ENCODE measurements at places on chromosomes 2 and 18.

DNA sequence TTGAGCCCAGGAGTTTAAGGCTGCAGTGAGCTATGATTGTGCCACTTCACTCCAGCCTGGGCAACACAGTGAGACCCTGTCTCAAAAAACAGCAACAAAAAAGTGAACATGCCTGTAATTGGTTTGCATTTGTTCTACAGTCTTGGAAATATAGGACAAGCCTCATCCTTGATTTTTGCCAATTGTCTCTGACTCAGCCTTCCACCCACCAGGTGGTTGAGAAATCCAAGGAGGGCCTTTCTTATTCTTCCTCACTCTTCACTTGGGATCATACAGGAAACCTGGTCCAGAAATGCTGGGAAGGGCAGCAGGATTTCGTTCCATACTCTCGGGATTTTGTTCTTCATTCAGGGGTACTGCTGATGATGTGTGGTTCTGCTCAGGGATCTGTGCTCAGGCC lies 94.6 kb downstream of the CDC42EP3 start:
- DNase-seq: no peak

GRCh38 chr18:78352910-78353309 lies 626.7 kb upstream of the SALL3 start:
- DNase-seq: no peak

GRCh38 chr2:187155476-187155875 lies 292.6 kb downstream of the CALCRL start:
- no peak for DNase-seq

DNA sequence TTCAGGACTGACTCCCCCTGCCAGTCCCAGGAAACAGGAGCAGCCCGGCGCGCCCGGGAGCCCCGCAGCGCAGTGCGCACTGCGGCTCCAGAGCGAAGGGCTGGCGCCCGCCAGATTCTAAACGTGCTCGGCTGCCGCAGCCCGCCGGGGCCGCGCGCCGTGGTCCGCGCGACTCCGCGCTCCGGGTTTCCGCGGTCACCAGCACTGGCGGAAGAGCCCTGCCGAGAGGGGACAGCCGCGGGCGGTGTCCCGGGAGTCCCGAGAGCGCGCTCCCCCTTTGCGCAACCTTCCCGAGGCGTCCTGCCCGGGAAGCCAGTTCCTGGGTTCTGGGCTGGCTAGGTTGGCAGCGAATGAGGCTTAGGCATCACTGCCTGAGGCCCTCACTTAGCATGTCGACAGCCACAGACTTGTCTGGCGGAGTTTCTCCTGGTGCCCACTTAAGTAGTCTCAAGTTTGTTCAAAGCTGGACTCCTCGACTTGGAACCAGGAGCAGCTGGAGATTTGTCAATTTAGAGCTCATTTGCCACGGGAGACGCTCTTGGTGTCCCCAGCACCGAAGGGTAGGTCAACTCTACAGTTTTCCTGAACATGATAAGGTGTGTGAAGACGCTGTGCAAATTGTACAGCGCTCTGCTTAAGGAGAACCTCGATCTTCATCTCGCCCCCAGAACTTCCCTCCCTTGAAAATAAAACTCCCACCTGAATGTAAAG lies 1.5 kb upstream of the VSNL1 start:
- DNase-seq: peak; percentile 78

DNA sequence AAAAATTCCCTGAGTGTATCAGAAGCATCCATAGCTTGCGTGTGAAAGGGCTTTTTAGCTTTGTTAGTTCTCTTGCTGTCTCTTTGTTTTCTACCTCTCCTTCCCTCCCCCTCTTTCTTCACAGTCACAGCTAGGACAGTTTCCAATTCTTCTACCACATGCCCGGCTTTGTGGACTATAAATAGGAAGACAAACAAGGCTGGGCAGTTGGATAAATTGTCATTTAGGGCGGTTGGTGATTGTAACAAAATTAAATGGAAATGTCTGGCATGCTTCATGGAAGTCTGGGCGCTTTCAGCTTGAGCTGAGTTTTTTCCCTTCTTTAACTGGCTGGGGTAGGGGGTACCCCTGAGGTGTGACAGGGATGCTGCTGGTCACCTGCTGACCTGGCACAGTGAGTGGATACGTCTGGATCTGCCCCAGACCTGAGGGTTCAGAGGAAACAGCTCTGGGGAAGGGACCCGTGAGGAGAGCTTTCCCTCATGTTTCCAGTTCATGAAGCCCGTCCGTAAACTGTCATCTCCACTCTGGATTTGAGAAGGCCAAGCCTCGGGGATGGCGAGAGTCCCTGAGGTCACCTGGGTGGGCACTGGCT lies 29.0 kb upstream of the GIGYF2 start:
- no peak for DNase-seq

- DNase-seq: no peak
Measured at GRCh38 chr2:160368988-160369930, 124.3 kb downstream of the RBMS1 start.

GRCh38 chr2:158255257-158255656 lies 153.6 kb downstream of the UPP2 start:
- DNase-seq: no peak

GRCh38 chr2:199958014-199958413 lies 2.6 kb downstream of the MAIP1 start:
- DNase-seq: no peak
